Left renal cortex interstitium (tissue), 4 donors: ENCODE measurements at places on chromosomes 2 and 18. TPM values are rescaled to one million over a fixed set of nuclear protein-coding genes. Genes with fewer than 3 reads are reported as not detected.

Gene TEKT4
- 0.20 TPM for polyA plus RNA-seq

Gene PSD4
- 10.6 TPM for polyA plus RNA-seq

Gene PIEZO2
- polyA plus RNA-seq = 21.3 TPM

Gene FEV
- polyA plus RNA-seq = not detected

DNA sequence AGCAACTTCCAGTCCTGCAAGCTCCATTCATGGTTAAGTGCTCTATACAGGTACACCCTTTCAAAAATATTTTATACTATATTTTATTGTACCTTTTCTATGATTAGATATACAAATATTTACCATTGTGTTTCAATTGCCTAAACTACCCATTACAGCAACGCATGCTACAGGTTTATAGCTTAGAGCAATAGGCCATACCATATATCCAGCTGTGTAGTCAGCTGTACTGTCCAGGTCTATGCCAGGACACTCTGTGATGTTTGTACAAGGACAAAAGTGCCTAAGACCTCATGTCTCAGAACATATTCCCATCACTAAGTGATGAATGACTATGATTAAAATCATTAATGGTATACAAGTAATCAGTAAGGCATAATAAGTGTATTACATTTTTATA lies 368.7 kb downstream of the CMPK2 start:
- DNase-seq = no peak

DNA sequence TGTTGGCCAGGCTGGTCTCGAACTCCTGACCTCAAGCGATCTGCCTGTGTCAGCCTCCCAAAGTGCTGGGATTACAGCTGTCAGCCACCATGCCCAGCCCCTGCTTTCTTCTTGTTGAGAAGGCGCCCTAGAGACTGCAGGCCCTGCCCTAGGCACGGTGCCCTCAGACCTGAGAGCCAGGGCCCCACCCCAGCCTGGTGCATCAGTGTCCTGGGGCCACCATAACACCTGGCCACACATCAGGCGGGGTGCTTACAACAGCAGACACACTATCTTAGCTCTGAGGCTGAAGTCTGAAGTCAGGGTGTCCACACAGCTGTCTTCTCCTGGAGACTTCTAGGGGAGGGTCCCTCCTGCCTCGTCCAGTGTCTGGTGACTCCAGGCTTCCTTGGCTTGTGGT lies 120.6 kb downstream of the NDUFA10 start:
- DNase-seq = no peak

GRCh38 chr2:205484764-205485163 lies 197.5 kb upstream of the NRP2 start:
- no peak for DNase-seq

- DNase-seq = no peak
Observed at GRCh38 chr2:18402-19271, 27.7 kb downstream of the FAM110C start.

- DNase-seq = no peak
Observed at GRCh38 chr2:64586054-64586453, 61.9 kb downstream of the AFTPH start.
